DMS79 (cell line): ENCODE measurements at places on chromosomes 12 and 14.

GRCh38 chr14:34359420-34360117, 102.5 kb downstream of the SPTSSA start:
- no peak for DNase-seq

DNA sequence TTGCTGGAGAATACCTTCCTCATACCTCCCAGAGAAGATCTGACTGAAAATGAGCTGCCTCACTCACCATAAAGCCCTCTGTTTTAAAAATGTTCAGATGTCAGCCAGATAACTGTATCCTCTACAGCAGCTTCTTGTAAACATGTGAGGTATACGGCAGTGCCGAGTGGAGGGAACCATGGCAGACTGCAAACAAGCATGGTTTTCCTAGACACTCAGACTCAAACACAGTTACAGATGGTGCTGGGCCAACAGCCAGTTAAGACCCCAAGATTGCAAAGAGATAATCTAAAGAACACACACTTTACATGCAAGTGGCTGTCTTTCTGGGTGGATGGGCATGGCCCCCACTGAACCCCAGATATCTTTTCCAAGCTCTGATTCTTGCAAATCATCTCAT, 16.6 kb upstream of the CCDC177 start:
- DNase-seq: no peak

DNA sequence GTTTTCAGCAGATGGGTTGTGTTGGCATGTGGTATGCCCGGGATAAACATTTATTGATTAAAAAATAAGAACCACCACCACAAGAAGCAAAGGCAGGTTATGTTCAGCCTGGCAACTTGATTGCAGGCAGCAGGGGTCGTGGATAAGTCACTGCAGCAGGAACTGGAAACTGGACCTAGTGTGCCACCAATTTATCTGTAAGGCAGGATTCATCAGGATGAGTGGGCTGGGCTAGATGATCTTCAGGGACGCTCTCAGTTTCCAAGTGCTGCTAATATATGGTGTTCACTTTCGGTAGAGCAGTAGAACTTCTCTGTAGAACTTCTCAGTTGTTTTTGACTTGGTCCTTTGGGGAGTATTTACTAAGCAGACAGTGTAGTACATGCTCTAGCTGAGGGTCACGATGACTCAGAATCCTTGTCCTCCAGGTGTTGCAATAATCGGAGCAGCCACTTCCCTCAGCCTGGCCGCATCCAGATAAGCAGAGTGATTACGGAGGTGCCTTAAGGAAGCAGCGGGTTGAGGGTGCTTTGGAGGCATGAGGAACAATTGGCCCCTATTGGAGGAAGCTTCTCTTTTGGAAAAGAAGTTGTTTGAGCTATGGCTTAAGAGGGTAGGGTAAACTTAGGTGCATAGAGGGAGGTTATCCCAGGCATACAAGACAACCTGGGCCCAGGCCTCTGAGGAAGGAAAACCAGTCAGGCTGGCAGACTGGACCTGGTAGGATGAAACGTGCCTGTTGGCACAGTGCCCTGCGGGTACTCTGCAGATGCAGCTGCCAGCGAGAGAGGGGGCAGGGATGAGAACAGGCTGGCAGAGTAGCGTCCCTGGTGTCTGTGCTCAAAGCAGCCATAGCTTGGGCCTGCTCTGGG, 104.0 kb downstream of the GPR135 start:
- peak; percentile 98 for DNase-seq

DNA sequence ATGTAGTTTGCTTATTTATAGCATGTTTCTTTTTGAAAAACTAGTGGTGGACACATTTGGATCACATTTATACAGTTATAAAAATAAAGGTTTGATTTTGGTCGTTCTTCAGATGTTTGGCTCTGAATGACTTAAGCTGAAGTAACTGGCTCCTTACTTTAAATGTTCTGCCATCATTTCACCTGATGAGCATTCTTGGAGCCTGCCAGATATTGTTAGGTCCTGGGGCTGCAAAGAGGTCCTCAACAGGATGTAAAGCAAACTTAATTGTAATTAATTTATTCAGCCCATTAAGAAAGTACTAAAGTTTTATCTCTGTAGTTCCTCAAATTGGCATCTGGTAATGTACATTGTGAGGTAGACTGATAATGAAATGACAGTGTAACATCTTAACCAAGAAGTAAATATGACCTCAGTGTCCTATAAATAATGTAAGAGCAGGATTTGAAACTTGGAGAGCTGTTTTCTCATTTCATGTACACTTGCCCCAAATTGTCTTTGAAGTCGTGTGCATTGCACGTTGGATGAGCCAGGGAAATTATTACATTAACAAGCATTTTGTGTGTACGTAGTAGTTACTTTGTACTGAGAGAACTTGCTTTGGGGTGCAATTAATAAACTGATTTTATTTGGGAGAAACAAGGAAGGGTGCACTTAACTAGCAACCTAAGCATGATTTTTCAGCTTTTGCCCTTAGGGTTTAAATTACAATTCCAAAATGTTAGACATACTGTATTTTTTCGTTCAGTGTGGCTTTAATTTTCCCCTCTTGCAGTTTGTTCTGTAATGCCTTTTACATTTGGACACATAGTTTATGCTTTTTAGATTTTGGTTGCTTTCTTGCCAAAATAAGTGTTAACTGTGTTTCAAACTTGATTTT, 7.5 kb downstream of the EIF5 start:
- no peak for DNase-seq

DNA sequence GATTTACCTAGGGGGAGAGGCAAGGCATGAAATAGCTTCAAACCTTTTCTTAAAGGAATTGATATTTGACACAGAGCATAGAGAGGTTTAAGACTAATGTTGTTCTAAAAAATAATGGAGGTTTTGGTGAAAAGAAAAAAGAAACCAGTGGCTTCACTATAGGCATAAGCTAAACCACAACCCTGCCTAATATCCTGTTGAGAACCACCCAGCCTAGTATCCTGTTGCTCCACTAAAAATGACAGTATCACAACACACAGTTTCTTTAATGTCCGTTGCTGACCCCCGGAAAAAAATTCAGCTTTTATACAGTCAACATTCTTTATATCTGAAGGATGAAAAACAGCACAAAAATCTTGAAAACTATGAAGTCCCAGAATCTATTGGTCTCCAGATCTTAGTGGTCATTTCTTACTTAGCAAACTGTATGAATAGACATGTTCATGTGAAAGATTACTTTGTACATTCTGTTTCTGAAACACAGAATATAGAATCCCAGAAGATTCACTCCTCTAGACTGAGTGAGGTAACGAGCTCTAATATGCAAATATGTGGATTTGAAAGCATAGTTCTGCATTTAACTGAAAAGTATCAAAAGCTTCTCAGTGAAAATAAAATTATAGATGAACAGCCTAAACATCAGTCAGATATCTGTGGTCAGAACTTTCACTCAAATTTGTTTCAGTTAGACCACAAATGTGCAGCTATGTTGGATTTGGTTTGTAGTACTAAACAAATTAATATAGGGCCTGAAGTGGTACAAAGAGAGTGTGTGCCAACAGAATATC, 40.5 kb downstream of the GALC start:
- no peak for DNase-seq

- DNase-seq: no peak
Measured at GRCh38 chr14:51573607-51574006, 78.1 kb upstream of the FRMD6 start.

DNA sequence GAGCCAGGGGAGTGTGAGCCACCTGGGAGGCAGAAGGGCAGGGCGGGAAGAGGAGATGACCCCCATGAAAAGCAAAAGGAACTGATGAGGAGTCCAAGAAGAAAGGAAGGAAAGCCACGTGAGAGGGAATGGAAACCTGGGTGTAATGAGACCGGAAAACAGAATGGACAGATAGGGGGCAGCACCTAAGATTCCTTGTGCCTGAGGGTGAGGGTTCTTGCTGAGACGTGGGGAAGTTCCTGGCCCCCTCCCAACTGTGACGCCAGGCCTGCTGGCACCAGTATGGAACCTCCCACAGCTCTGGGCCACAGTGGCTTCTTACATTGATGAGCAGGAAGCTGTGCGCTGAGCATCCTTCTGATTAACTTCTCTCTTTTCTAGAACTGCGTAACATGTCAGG, 30.8 kb downstream of the TTC7B start:
- no peak for DNase-seq

GRCh38 chr14:74904635-74905503, 18.2 kb downstream of the RPS6KL1 start:
- no peak for DNase-seq

DNA sequence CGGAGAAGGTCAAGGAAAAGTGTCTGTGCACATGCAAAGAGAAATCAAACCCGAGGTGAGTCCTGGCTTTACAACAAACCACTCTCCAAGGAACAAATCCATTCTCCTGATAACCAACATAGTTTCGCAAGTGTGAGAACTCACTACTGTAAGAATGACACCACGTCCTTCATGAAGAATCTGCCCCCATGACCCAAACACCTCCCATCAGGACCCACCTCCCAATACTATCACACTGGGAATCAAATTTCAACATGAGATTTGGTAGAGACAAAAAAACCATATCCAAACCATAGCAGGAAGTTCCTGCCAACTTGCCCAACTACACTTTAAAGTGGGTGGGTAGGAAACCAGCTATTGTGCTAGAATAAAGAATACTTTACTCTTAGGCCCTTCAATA, 2.4 kb upstream of the ERC1 start:
- DNase-seq: no peak

DNA sequence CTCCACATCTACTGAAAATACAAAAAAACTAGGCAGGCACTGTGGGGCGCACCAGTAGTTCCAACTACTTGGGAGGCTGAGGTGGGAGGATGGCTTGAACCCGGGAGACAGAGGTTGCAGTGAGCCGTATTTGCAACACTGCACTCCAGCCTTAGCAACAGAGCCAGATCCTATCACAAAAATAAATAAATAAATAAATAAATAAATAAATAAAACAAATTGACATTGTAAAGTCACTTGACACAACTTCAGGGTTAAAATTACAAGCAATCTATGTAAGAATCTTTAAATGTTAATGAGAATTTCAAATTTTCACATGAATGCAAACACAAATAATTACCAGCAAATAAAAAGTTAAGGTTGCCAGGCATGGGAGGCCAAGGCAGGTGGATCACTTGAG, 11.1 kb downstream of the ATXN2 start:
- no peak for DNase-seq
